Fibroblast of pulmonary artery (primary cell): ENCODE measurements at places on chromosomes 1 and 21.
A peak's percentile ranks its signal among the peaks of the same experiment; 100 is the strongest.

DNA sequence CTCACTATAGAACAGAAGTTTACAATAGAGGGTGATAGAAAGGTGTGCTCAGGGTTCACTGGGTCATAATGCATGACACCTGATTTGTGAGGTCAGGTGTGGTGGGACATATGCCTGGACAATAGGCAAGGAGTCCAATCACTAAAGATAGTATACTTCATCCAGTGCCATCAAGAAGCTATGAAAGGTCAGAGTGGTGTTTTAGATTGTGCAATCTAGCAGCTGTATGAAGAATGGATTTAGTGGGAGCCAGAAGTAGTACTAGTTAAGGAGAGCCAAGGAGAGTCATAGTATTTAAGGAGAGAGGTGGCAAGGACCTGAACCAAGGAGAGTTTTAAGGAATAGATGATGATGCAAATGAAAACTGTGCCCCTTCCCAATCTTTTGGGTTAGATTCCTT, 80.6 kb upstream of the C1orf105 start:
- no peak for DNase-seq

DNA sequence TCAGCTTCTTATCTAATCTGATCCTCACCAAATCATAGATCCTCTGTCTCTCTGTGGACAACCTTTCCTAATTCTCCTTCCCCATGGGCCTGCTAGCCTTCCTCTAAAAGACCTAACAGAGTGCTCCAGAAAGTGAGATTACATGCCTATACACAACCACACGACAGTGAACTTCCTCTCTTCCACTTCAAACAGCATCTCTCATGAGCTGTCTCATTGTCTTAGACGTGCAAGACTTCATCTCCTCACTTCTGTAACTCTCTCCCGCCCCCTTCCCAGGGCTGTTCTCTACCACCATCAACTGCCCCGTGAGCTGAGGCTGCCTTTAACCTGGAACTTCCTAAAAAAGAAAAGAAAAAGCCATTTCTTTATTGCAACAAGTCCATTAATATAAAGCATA, 14.1 kb upstream of the A3GALT2 start:
- DNase-seq = no peak

DNA sequence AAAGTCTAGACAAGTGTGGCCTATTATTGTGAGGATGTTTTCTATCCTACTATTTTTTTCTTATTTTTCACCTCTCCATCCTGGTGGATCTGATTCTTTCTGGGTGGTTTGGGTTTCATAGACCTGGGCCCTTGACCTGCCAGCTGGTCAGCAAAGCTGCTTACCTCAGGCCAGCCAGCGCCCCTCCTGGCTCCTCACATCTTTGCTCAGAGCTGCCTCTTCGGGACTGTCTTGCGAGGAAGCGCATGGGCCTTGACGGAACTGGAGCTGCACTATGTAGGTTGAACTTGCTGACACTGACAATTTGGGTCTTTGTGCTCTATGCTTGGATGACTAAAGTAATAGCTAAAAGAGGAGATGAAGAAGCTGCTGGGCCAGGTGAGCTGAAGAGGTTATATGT, 138.5 kb upstream of the SYT6 start:
- DNase-seq = no peak

- DNase-seq = no peak
Measured at GRCh38 chr1:245195398-245195797, 40.6 kb downstream of the KIF26B start.

DNA sequence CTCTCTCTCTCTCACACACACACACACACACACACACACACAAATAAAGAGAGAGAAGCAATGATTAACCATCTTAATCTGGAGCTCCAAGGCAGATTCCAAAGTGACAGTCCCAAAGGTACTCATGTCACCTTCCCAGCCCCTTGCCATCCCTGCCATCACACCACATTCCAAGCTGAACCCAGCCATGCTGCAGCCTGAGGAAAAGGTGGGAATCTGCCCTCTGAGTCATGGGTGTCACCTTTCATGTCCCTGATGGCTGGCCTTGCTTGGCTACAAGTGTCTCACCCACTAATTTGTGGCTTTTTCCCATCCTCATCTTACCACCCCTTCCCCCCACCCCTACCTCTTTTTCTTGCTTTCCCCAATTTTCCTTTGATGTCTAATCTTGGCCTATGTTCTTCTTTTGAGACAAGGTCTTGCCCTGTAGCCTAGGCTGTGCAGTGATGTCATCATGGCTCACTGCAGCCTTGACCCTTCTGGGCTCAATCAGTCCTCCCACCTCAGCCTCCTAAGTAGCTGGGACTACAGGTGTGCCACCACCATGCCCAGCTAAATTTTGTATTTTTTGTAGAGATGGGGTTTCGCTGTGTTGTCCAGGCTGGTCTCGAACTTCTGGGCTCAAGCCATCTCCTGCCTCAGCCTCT, 3.2 kb downstream of the ANXA9 start:
- no peak for DNase-seq

GRCh38 chr1:27011058-27011764, 1.4 kb downstream of the TENT5B start:
- DNase-seq = peak; percentile 88

DNA sequence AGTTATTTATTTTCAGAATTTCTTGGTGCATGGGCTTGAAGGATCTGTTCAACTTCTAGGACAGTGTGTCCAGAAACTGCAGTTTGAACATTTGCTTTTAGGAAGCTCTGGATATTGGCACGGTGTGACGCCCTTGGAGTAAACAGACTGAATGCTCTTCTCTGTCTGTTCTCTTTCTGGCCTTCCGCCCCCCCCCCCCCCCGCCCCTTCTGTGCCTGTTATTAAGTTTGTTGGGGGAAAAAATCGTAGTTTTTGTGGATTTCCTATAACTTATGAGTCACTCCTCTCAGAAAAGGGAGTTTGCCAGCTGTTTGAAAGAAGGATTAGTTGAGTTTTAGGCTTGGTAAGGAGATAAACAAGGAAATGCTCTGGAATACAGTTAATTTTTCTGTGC, 1.2 kb downstream of the KCTD3 start:
- peak; percentile 70 for DNase-seq

DNA sequence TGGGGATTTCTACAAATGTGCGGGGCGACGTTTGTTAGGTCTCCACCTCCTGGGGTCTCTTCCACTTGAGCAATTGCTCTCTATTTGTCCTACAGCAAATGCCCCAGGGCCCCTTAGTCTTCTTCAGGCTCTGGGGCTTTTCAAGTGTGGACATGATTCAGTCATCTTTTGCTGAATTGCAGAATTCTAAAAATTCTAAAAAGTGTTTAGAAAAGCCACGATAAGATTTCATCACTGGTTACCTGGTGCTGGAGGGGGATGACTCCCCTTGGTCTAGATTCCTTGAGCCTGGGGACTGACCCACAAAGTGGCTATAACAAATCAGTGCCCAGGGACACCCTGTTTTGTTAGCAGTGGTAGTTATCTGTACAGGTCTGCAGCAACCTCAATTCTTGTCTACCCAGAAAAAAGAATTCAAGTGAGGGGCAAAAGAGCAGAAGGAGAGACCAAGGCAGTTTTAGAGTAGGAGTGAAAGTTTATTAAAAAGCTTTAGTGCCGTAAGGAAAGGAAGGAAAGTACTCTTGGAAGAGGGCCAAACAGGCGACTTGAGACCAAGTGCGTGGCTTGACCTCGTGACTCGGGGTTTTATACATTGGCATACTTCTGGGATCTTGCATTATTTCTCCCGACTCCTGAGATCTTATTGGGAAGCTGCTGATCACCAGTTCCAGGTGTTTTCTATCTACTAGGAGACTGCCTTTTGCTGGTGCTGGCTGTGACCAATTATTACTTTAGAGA, 25.2 kb downstream of the PROK1 start:
- DNase-seq = peak; percentile 18
